ENCODE measurements at places on chromosomes 2 and 18. TPM values are rescaled to one million over a fixed set of nuclear protein-coding genes. Genes with fewer than 3 reads are reported as not detected.

The CRYGC gene
- not detected for total RNA-seq

The KYNU gene
- total RNA-seq: 1.8 TPM

The GCG gene
- not detected for total RNA-seq

The OTOS gene
- total RNA-seq: not detected

GRCh38 chr2:120887320-120887697 lies 151.6 kb downstream of the GLI2 start:
- no peak for DNase-seq

DNA sequence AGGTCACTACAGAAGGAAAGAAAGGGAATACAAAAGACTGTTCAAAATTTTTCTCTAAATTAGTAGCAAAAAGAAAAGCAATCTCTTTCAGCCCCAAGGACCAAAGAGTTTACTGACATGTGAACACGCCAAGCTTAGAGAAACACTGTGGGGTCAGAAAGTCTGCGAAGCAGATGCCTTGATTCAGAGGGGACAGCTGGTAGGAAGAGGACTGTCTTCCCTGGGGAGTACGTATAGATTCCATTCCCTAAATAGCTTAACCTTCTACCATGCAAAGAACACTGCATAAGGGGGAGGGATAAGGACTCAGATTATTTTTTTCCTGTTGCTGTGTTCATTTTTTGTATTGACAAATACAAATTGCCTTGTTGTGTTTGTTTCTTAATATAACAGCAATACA lies 96.1 kb downstream of the IRS1 start:
- no peak for DNase-seq

GRCh38 chr18:32553640-32554365 lies 83.1 kb upstream of the GAREM1 start:
- no peak for DNase-seq
